ENCODE measurements at places on chromosomes 2 and 18.

DNA sequence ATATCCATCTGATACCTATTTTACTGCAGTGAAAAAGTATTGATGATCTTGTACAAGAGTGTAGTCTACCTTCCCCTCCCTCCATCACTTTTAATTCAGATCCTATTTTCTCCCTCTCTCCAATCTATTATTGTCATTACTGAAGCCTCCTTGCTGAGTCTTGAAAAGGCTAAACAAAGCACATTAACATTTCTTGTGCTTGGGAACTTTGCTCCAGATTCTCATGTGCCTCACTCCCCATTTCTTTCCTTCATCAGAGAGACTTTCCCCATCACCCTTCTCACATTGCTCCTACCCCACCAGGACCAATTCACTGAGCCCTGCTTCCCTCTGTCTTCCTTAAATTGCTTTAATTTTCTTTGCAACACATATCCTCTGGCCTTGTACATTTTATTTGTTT is 736.2 kb upstream of the GCFC2 start:
- no peak for DNase-seq

- DNase-seq, result no peak
These were observed 280.5 kb downstream of the TCF4 start for GRCh38 chr18:55307505-55307904.

GRCh38 chr2:110143982-110144381 is 28.4 kb upstream of the MALL start:
- no peak for DNase-seq

- DNase-seq, result no peak
These were observed 64.1 kb downstream of the FBXO15 start for GRCh38 chr18:74083557-74083952.

GRCh38 chr2:2913601-2914120 is 464.0 kb downstream of the EIPR1 start:
- no peak for DNase-seq

DNA sequence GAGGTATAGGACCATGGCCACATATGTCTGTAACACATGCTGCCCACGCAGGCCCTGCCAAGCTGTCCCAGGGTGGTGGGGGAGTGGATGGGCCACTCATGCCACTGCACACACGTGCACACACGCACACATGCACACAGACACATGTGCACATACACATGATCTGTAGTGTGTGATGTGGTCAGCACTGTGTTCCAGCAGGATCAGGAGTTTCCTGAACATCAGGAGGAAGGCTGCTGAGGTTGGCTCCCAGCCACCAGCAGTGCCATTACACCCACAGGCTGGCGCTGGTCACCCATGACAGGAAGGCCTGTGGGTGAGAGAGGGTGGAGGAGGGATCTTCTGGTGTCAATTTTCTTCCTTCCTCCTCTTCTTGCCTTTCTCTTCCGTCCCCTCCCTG is 44.7 kb downstream of the POMC start:
- no peak for DNase-seq

DNA sequence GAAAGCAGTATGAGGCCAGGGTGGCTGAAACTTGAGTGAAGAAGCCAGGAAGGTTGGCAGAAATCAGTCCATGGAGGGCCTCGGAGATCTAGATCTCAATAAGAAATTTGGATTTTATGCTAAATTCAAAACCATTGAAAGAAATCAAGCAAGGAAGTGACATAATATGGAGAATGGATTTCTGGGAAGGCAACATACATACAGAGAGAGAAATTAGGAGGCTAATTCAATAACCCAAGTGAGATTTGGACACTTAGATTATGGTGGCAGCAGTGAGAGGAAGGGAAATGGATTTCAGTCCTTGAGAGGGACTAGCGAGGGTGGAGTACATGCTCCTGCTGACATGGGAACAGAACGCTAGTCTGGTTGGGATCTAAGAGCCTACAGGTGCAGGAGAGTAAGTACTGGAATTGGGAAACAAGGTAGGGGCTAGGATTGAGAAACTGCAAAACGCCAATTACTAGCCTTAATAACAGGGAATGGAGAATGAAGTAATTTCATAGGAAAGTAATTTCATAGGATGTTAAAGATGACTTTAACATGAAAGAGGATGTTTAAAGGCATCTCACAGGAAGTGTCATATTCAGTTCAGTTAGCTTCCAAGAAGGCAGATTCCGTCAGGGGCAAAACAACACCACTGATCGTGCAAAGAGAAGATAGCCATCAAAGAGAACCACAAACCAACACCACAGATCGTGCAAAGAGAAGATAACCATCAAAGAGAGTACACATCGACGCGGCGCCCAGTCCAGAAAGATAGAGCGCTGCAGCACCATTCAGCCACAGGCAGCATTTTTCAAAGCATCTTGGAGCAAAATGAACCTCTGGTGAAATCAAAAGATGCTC is 27.2 kb downstream of the CDKL4 start:
- no peak for DNase-seq

DNA sequence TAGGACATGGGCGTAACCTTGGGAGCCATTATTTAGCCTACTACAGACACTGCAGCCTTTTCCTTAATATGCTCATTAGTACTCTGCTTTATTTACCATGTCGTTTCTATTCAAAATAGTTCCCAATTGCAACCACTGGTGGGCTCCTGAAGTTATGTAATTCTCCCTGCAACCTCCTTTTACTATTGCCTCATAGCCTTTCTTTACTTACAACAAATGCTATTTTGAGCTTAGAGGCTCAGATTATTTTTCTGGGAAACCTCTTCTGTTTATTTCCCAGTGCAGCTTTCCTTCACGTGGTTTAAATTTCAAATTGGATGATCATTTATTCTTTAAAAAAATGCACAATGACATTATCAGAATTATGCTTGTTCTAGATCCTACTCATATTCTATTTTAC is 492.3 kb upstream of the TMEFF2 start:
- DNase-seq, result no peak

GRCh38 chr2:179555691-179556283 is 291.2 kb upstream of the SESTD1 start:
- DNase-seq, result no peak

- no peak for DNase-seq
These were observed 10.0 kb upstream of the ZNF396 start for GRCh38 chr18:35387152-35387571.

DNA sequence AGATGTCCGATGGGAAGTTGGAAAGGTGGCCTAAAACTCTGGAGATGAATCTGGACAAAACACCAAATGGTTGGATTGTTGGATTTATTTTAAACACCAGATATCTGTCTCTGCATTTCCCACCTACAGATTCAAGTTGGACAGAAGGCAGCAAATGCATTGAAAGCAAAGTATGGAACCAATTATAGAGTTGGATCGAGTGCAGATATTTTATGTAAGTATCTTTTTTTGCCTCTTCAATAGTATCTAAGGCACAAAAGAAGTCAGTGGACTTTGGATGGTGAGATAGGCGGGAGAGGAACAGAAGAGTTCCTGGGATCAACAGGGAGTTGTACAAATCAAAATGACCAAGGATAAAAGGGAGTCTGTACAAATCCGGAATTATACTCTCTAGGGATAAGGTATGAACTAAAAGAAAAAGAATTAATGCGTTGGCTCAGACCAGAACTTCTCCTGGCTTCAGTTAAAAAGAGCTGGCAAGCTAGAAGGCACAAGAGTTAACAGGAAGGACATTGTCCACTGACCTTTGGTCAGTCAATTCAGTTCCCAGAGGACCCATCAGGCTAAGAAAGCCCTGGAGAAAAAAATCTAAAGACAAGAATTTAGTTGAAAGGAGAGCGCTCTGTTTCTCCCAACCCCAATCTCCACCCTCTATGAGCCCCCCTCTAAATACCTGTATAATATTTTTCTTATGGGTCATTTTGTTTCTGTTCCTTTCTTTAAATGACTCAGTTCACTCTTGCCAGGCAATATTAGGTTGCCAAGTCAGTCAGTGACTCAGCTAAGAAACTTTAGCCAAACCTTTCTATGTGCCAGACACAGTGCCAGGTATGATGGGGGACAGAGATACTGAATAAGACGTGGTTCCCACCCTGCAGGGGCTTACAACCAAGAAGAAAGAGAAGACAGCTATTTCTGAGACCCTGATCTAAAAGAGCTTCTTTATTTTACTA is 29.1 kb downstream of the CPO start:
- peak; percentile 32 for DNase-seq

- no peak for DNase-seq
These were observed 216.0 kb downstream of the ACKR3 start for GRCh38 chr2:236785611-236786057.

- no peak for DNase-seq
These were observed 163.5 kb upstream of the CXCR4 start for GRCh38 chr2:136281281-136282114.

GRCh38 chr2:78568782-78569373 is 456.6 kb upstream of the REG3G start:
- no peak for DNase-seq

DNA sequence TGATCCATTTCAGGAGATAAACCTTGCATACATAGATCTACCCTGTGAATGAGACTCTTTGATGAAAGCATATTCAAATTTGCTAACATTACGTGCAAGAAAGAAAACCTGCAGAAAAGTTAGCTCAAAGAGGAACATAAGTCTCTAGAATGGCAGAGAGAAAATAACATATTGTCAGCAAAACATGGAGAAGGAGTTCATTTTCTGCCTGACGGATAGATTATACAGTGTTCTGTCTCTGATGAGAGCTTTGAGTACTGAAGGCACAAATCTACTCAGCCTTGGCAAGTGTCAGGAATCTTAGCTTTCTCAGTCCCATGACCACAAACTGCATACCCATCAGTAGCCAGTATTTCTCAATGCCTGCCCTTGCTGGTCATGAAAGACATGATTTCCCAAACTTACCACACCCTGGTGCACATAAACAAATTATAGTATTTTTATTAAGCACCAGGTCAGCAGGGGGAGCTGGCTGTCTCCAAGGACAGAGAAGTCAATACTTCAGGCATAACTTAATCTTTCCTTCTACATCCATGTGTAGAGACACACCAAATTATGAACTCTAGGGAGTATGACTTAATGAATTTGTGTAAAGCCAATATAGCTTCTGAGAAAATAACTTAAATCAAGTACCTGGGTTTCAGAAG is 401.2 kb upstream of the SOX11 start:
- DNase-seq, result no peak

- no peak for DNase-seq
These were observed 61.7 kb downstream of the HS1BP3 start for GRCh38 chr2:20588918-20589871.

- DNase-seq, result no peak
These were observed 111.7 kb downstream of the ACOXL start for GRCh38 chr2:110843959-110844510.

- peak; percentile 73 for DNase-seq
These were observed at the start of gene HOXD8 for GRCh38 chr2:176128982-176129796. Gene HOXD8 (plus strand): TSS chr2:176129705. CDS start chr2:176130367, 662 bp downstream.

GRCh38 chr2:241861264-241861663 is 2.6 kb upstream of the PDCD1 start:
- DNase-seq, result no peak

GRCh38 chr2:217934321-217935131 is 68.3 kb downstream of the TNS1 start:
- peak; percentile 75 for DNase-seq

DNA sequence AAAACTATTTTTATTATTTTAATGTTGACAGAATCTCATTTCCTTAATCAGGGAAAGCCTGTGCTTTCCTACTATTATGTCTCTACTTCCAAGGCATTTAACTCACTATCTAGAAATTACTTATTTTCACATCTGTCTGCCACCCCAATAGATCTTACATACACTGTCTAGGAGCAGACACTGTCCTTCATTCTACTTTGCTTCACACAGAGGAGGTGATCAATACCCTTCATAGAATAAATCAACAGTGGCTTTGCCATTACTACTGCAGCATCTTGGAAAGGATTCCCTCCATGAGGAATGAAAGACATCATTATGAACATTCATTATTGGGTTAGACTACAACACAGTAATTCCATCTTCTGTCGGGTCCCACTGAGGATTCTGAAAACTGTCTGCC is 31.7 kb downstream of the CDH20 start:
- DNase-seq, result no peak

DNA sequence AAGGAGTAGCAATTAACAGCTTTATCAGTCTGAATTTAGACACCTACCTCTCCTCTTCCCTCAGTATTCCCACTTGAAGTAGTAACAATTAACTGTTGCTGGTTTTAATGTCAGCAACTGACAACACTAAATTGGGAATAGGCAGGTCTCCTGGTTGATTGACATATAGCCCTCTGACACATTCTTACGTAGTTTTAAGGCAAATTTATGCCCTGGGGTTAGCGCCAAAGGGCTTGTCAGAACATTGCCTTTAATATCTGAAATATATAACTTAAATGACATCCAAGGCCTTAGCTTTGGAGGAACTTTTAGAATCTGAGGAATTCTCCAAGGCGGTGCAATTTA is 7.4 kb downstream of the ASXL3 start:
- DNase-seq, result no peak

DNA sequence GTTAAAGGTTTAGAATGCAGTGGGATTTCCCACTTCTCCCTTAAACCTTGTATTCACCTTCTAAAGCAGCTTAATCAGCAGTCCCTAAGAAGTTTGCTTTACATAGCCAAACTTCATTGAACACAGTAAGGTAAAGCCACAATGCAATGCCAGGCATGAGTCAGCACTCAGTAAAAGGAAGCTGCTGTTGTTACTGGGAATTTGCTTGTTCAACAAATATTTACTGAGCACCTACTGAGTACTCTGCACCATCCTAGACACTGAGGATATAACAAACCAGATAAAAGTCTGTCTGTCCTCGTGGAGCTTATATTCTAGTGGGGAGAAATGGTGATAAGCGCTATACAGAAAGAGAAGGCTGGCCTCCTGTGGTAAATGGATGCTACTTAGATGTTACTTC is 162.7 kb downstream of the PKP4 start:
- no peak for DNase-seq

DNA sequence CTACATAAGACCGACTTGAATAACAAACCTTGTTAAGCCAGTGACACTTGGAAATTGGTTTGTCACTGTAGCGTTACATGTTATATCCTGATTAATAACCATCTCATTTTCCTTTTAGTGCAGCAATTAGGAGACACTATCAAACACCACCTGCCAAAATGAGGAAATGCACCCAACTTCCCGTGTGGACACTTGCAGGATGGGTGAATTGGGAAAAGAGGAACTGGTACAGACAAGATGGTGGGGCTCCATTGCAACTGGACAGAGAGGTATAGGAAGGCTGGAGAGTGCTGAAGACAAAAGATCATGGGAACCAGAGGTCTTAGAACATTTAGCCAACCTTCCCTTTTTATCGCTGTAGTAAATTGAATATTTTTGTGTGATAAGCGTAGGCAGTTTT is 816.3 kb upstream of the HS6ST1 start:
- no peak for DNase-seq

- DNase-seq, result no peak
These were observed 371.6 kb upstream of the SLC8A1 start for GRCh38 chr2:40823478-40823877.

DNA sequence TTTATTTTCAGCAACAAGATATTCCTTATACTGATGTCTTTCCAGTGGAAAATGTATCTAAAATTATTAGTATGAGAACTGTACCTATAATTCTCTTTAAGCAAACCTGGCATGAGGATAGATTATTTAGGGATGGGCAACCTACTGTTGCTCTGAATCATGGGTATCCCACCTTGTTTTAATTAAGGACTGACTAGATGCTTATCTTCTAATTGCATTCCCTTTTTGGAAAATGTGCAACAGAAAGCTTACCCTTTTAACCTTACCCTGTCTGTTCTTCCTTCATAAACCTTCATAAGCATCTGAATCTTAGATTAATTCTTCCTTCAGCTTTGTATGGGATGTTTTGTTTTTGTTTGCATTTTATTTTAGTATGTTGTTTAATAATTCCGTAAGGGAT is 110.3 kb downstream of the TAF4B start:
- no peak for DNase-seq
